ENCODE measurements at places on chromosomes 3 and 15.

GRCh38 chr3:11591002-11591355, 52.7 kb downstream of the VGLL4 start:
- no peak for DNase-seq

- DNase-seq, result no peak
These were observed 23.1 kb upstream of the CMC1 start for GRCh38 chr3:28218071-28218916.

GRCh38 chr3:196193133-196193735, 18.0 kb downstream of the ZDHHC19 start:
- no peak for DNase-seq

- no peak for DNase-seq
These were observed 151.1 kb downstream of the GABRB3 start for GRCh38 chr15:26621816-26622215.
